ENCODE measurements at places on chromosomes 12 and 14. TPM values are rescaled to one million over a fixed set of nuclear protein-coding genes. Genes with fewer than 3 reads are reported as not detected.

The KRT6C gene
- total RNA-seq, result not detected

The RDH16 gene
- not detected for total RNA-seq

The DAD1 gene
- total RNA-seq, result 440 TPM

The MDP1 gene
- total RNA-seq, result 15.9 TPM

The KRT8 gene
- total RNA-seq, result 14.4 TPM

The RERG gene
- total RNA-seq, result not detected

The KCNMB4 gene
- under 0.01 TPM for total RNA-seq

The PROX2 gene
- total RNA-seq, result not detected

The TAS2R31 gene
- total RNA-seq, result 0.15 TPM

The CLECL1 gene
- not detected for total RNA-seq

The VDR gene
- 0.60 TPM for total RNA-seq

The APOF gene
- not detected for total RNA-seq

The GNS gene
- total RNA-seq, result 164 TPM

The SIX1 gene
- total RNA-seq, result 0.30 TPM

The ARF6 gene
- total RNA-seq, result 70.6 TPM

The CMKLR1 gene
- total RNA-seq, result not detected

The CLEC1B gene
- total RNA-seq, result not detected

The CMTM5 gene
- not detected for total RNA-seq

The BHLHE41 gene
- 4.4 TPM for total RNA-seq

The GPR84 gene
- total RNA-seq, result not detected

The FKBP3 gene
- 55.9 TPM for total RNA-seq

The KLRG1 gene
- 1.1 TPM for total RNA-seq

The PTPN21 gene
- 4.9 TPM for total RNA-seq

The JAG2 gene
- total RNA-seq, result 52.0 TPM
